ENCODE measurements at places on chromosomes 3 and 15. TPM values are rescaled to one million over a fixed set of nuclear protein-coding genes. Genes with fewer than 3 reads are reported as not detected.

The EEFSEC gene
- 10.4 TPM for total RNA-seq

The SPTSSB gene
- total RNA-seq: 3.2 TPM

The KCNMB3 gene
- total RNA-seq: 0.68 TPM

The SLC7A14 gene
- not detected for total RNA-seq

The GCNT3 gene
- total RNA-seq: 11.4 TPM

The ENTPD3 gene
- 9.2 TPM for total RNA-seq

The SLC6A20 gene
- 0.16 TPM for total RNA-seq

The CCDC9B gene
- total RNA-seq: 21.3 TPM

The GPR87 gene
- 36.8 TPM for total RNA-seq

The SENP8 gene
- total RNA-seq: 1.8 TPM

The TMCO5A gene
- not detected for total RNA-seq

The GRAMD1C gene
- total RNA-seq: 5.0 TPM

The SLC28A1 gene
- total RNA-seq: not detected

The TRPM1 gene
- not detected for total RNA-seq

The ANAPC13 gene
- 17.5 TPM for total RNA-seq

The MOBP gene
- not detected for total RNA-seq

The RBSN gene
- total RNA-seq: 10.1 TPM

The RASL12 gene
- 1.5 TPM for total RNA-seq

The LRRIQ4 gene
- total RNA-seq: not detected

The GOLGA8H gene
- total RNA-seq: not detected

The RLBP1 gene
- not detected for total RNA-seq

The SMCO1 gene
- not detected for total RNA-seq

The TRH gene
- not detected for total RNA-seq

The GRM7 gene
- not detected for total RNA-seq

The LRRC31 gene
- not detected for total RNA-seq

The DAZL gene
- not detected for total RNA-seq

The GPR176 gene
- total RNA-seq: 0.40 TPM

The TMEM108 gene
- 0.60 TPM for total RNA-seq

The GOLGA6L10 gene
- total RNA-seq: 3.9 TPM

Measured in esophagus mucosa (tissue), 1 donor.